ENCODE measurements at places on chromosomes 3 and 15.

DNA sequence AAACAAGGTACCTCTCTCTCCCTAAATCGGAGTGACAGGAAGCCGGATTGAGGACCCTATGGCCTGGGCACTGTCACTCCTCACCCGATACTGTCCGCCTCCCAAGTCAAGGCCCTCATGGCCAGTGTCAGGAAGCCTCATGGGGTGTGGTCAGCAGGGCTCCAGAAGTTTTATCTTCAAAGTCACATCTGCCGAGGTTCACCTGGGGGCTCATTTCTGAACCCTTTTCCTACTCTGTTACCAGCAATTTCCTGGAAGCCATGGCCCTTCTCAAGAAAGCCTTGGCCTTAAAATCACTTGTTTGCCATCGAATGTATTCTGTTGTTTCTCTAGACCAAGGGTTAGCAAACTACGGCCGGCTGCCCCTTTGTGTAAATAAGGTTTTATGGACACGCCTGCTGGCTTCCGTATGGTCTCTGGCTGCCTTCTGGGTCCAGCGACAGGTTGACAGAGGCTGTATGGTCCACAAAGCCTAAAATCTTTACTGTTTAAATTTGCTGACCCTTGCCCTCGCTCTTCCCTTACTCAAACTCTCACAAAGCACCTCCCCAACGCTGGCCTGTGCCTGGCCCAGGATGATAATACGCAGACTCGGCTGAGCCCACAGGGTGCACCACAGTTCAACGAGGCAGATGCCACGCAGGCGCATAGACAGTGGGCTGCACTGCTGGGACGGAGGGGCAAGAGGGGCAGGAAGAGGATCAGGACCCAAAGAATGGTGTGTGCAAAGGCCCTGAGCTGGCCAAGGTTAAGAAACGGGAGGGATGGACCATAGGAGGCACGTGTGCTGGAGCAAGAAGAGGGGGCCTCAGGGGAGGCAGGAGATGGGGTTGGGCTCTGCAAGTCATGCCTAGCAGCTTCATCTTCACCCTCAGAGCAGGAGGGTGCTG is 24.7 kb upstream of the DUSP7 start:
- no peak for DNase-seq

DNA sequence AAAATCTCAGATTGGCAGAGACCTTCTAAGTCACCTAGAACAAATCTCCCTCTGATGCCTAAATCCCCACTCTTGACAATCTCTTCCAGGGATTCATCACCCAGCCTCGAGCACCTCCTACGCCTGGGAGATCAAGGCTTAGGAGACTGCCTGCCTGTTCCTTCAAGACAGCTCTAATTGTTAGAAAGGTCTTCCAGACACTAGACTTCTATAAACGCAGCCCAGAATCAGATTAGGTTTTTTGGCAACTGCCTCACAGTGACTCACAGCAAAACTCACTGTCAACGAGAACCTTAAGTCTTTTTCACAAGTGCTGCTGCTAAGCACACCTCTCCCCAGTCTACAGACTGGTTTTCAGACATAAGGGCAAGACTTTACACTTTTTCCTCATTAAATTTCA is 23.1 kb downstream of the SRGAP3 start:
- no peak for DNase-seq

DNA sequence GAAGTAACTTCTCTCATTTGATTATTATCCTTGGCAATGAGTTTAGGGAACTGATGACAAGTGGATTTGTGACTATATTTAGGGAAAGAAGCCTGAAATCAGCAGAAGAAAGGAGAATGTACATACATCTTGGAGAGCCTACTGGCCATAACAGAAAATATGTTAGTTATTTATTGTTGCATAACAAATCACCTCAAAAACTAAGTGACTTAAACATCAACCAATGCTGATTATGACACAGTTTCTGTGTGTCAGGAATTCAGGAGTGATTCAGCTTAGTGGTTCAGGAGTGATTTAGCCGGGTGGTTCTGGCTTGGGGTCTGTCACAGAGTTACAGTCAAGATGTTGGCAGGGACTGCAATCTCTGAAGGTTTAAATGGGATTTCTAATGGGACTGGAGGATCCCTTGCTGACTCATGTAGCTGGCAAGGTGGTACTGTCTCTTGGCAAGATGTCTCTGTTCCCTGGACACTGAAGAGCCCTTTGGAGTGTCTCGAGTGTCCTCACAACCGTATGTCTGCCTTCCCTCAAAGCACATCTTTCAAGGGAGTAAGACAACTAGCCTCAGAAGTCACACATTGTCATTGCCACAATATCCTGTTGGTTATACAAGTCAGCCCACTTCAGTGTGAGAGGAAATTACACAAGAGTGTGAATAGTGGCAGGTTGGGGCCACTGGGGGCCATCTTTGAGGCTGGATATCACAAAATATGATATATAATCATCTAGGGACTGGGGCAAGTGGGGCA is 248.9 kb downstream of the SV2B start:
- no peak for DNase-seq

DNA sequence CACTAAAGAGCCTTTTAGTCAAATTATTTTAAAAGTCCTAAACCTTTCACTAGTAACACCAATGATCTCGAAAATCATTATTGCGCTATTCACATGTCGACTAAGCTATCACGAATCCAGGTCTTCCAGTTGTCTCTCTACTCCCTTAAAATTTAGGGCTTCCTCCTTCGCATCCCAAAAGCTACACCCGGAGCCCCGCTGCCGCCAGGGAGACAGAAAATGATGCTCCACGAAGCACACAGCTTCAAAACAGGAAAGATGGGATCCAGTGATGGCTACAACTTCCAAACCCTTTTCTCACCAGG is 253 bp downstream of the IFT80 start:
- no peak for DNase-seq

- no peak for DNase-seq
Observed at GRCh38 chr15:70351941-70352774, 254.4 kb upstream of the TLE3 start.

- DNase-seq, result no peak
Observed at GRCh38 chr3:148344521-148344920, 353.2 kb upstream of the AGTR1 start.

- DNase-seq, result no peak
Observed at GRCh38 chr15:70720228-70721016, 42.9 kb downstream of the UACA start.
